Mesothelial cell of epicardium (in vitro differentiated cells): ENCODE measurements at places on chromosomes 2 and 18.

- peak; percentile 66 for DNase-seq
Observed at GRCh38 chr2:86807468-86808275, 17.0 kb upstream of the CD8A start.

GRCh38 chr2:43634604-43635306 lies 2.3 kb upstream of the PLEKHH2 start:
- DNase-seq = no peak

DNA sequence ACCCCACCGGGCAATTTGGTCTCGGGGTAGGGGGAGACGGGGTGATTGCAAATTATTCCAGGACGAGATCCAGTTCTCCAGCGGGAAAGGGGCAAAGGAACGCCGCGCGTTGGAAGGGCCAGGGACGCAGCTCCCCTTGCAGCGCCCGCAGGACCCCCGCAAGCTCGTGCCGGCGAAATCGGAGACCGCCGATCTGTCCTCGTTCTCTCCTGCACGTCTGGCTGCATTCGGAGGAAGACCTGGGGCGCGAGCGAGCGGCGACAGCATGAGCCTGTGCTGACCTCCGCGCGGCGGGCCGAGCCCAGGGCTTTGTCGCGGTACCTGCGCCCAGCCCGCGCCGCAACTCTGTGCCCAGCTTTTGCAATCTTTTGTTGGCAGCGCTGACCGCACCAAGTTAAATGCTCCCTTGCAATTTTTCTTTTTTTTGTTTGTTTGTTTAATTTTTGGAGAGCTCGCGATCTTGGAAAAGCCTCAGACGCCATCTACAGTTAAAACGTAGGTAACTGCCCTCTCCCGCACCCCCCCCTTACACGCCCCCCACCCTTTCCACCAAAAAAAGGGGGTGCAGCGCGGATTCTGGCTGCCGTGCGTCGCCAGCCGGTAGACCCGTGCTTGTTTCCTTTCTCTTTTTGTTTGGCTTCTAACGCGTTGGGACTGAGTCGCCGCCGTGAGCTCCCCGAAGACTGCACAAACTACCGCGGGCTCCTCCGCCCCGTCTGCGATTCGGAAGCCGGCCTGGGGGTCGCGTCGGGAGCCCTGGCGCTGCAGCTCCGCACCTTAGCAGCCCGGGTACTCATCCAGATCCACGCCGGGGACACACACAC lies 667 bp downstream of the TRIB2 start:
- peak; percentile 39 for DNase-seq

- DNase-seq = no peak
Observed at GRCh38 chr2:239460780-239461179, 60.0 kb upstream of the HDAC4 start.

DNA sequence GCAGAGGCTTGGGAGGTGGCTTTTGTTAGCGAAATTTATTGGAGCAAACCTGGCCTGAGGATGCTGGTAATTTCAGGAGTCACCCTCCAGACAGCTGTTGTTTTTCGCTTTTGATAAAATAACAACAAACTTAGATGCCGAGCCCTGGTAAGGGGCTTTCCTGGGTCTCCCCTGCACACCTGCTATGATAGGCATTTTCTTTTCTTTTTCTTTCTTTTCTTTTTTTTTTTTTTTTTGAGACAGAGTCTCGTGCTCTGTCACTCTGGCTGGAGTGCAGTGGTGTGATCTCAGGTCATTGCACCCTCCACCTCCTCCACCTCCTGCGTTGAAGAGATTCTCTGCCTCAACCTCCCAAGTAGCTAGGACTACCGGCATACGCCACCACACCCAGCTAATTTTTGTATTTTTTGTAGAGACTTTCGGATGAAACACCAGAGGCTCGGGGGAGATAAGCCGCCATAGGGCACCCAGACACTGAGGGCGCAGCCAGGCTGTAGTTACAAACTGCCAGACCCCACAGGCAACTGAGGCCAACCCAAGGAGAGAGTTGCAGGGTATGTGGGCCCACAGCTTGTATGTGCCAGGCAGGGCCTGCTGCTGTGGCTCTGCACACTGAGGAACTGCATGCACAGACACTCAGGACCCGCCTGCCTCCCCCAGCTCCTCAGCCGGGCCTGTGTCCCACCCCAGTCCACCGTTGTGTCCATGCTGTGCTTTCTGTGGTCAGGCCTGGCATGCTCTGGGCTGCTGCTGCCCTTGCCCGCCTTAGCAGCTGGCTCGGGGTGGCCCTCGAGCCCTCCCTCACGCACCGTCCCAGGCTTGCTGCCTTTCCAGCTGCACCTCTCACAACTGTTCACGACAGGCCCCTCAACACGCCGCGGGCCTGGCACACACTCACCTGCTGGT lies 3.9 kb downstream of the GYPC start:
- no peak for DNase-seq

DNA sequence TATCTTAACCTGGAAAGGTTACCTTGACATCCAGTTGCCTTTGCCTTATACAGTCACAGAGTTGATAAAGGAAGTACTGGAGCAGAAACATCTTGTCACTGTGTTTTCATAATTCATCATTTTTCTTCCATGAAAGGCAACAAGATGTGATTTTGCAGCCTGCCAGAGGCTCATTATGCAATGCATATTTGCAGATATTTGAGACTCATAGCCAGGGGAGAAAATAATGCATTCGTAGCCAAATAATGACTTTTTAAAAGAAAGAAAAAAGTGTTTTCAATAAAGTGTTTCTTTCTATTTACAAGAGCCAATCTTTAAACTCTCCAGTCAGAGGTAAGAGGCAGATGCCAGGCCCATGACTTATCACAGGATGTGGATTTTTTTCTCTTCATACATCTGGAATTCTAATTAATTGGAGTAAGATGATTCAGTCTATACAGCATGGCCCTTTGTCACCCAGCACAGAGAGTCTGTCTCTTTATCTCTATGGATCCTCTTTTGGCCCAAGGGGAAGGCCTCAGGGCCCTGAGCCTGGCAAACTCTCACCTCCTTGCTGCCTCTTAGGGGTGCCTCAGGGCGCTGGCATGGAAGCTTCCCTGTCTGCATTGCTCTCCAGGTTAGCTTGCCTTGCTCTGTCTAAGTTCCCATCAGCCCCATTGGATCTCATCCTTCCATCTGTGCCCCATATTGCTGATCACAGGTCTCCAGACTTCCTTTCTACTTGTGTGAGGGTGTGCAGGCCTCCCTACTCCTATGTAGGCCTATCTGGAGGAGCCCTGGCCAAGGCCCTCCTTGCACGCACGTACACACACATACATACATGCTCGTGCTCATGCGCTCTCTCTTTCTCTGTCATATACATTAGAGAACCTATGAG lies 247.7 kb downstream of the TPGS2 start:
- no peak for DNase-seq

GRCh38 chr18:44715245-44715644 lies 34.6 kb downstream of the SETBP1 start:
- DNase-seq = no peak

DNA sequence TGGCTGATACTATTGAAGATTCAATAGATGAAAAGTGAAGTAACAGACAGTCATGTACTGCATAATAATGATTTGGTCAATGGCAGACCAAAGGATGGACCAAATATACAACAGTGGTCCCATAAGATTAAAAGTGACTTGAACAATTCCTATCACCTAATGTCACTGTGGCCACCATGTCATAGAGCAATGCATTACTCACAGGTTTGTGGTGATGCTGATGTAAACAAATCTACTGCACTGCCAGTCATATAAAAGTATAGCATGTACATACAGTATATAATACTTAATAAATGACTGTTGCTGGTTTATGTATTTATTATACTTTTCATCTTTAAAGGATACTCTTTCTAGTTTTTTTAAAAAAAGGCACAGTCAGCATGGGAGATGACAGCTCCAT lies 99.9 kb downstream of the USP34 start:
- DNase-seq = no peak

GRCh38 chr18:49692906-49693716 lies 120.2 kb downstream of the ACAA2 start:
- DNase-seq = no peak

DNA sequence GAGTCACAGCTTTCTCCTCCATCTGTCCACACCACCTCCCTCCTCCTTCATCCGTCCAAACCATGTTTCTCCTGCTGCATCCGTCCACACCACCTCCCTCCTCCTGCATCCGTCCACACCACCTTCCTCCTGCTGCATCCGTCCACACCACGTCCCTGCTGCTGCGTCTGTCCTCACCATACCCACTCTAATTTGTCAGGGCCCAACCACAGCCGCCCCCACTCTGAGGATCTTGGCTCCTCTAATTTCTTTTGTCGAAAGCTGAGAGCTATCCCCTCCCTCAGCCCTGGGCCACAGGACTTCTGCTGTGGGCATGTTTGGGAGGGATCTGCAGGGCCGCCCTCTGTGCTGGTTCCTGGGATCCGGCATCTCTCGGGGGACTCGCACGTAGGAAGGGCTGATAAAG lies 67.4 kb downstream of the TPO start:
- no peak for DNase-seq

DNA sequence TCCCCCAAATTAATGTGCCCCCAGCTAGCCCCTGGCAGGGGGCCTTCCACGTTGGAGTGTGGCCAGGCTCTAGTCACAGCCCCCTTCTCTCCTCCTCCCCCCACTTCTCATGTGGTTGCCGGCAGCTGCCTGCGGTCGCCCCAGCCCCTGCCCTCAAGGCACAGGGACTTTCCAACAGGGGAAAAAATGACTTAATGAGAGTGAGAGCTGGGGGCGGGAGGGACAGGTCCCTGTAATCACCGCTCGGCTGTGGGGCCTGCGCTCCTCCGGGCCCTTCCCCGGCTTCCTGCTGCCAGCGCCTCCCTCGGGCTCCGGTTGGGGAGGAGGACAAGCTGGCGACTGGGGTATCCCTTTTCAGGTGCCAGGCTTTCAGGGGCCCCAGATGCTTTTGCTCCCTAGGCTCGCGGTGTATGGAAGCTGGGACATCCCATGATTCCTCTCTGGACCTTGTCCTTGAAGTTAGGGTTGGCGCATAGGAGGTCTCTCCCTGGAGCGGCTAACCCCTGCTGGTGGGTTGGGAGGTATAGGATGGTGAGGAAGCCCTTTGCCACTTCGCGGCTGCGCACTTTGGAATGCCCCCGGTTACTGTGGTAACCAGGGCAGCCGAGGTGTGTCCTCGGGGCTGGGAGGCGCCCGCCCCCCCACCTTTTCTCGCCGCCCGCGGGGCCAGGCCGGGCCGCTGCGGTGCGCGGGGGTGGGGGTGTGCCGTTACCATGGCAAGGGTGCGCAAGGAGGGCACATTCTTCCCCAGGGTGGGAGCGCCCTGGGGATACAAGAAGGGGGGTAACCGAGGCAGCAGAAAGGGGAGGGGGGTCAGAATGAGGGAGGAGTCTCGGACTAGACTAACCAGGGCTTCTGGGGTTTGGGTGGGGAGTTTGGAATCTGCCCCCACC lies 16.1 kb downstream of the WNT10A start:
- peak; percentile 65 for DNase-seq

GRCh38 chr2:16257322-16258028 lies 317.1 kb downstream of the MYCN start:
- no peak for DNase-seq

DNA sequence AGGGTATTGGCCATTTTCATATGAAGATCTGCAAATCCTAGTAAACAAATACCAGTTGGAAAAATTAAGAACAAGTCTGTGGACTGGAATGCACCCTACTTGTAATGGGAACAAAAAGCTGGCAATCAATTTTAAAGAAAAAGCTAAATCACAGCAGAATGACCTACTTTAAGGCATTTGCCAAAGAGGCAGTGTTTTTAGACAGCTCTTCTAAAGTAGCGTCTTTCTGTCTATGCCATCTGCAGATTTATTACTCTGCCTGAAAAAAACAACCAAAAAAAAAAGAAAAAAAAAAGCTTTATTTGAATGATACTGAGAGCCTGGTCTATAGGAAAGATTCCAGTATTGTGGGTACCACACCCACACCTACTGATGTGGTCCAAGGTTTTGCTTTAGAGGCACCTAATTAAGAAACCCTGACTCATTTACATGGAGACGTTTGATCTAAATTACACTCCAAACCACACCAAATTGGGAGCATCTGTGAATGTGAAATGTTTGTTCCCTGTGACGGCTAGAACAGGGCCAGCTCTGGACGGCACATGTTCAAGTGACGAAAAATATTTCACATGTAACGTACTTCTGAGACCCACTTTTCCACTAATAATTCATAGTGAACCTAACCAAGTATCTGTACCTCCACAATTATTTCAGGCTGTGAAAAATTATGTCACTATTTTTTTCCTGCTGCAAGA lies 597.1 kb downstream of the ARHGAP15 start:
- no peak for DNase-seq
